ENCODE measurements at places on chromosomes 2 and 18.
A peak's percentile ranks its signal among the peaks of the same experiment; 100 is the strongest.

GRCh38 chr2:236162031-236162845 lies 5.9 kb downstream of the GBX2 start:
- DNase-seq, result no peak

- DNase-seq, result no peak
These were observed 11.9 kb downstream of the LBH start for GRCh38 chr2:30243231-30243630.

DNA sequence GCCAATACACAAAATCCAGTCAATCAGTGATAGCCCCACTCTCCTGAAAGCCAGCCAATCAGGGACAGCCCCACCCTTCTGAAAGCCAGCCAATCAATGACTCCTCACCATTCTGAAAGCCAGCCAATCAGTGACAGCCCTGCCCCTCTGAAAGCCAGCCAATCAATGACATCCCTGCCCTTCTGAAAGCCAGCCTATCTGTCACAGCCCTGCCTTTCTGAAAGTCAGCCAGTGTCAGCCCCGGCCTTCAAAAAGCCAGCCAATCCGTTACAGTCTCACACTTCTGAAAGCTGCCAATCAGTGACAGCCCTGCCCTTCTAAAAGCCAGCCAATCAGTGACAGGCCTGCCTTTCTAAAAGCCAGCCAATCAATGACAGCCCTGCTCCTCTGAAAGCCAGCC lies 95.9 kb upstream of the HDAC4 start:
- peak; percentile 28 for DNase-seq

DNA sequence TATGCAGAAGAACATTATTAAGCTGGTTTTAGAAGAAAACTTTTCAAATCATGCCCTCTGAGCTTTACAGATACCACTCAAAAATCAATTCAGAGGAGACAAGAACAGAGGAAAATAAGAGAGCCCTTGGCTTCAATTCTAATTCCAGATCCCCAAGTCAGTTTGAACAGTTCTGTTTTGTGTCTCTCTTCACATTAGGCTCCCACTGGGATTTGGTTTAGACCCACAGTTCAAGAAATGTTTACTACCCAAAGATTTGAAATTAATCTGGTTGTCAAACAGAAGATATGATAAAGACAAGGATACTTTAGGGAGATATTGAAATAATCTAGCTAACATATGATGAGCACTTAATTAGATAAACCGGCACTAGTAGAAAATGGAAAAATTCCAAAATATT lies 329.5 kb downstream of the RAD51AP2 start:
- DNase-seq, result no peak

GRCh38 chr2:212957624-212958023 lies 193.8 kb downstream of the IKZF2 start:
- no peak for DNase-seq

GRCh38 chr2:172083628-172084394 lies 1.5 kb upstream of the DLX1 start:
- peak; percentile 60 for DNase-seq

DNA sequence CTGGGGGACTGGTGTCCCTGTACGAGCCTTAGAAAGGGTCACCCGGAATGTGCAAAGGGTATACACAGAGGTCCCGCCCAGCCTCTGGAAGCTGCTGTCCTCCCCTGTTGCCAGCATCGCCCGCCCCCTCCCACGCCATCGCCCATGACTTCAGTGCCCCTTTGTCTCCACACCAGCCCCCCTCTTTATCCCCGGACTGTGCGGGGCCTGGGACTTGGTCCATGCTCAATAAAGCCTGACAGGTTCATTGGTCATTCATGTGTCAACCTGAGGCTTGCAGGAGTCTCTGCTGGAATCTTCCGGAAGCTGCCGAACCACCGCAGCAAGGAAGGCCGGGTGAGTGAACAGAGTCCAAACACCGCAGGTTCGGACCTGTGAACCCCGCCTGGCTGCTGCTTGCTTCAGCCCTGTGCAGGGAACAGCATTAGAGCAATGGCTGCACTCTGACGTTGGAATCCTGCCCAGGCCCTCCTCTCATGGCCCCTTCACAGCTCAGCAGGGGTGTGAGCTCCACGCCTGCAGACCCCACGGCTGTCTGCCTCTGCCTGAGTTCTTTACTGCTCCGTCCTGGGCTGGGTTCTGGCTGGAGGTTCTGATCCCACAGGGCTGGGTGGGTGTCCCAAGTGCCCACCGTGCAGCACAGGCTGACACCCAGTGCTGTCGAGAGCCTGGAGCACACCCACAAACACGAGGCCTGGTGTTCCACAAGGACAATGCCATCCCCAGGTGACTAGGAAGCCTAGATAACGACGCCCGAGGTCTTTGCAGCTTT lies 96.5 kb downstream of the SEPTIN10 start:
- no peak for DNase-seq

- DNase-seq, result no peak
These were observed 731.9 kb upstream of the SALL3 start for GRCh38 chr18:78247615-78248289.

DNA sequence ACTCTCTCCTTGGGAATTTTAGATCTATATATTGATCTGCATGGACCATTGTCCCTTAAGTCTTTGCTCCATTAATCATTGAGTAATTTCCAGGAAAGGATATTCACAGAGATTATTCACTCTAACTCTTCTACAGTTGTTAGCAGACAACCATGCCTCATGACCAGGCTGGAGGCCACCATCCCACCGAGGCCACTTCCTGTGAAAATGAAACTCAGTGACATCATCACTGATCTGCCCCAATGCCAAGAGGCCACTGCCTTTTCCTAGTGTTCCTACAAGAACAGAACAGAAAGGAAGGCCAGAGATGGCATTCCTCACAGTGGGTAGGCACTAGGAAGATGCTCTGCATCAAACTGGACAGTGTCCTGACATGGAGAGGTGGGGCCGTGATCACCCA lies 161.3 kb downstream of the DTNA start:
- no peak for DNase-seq

DNA sequence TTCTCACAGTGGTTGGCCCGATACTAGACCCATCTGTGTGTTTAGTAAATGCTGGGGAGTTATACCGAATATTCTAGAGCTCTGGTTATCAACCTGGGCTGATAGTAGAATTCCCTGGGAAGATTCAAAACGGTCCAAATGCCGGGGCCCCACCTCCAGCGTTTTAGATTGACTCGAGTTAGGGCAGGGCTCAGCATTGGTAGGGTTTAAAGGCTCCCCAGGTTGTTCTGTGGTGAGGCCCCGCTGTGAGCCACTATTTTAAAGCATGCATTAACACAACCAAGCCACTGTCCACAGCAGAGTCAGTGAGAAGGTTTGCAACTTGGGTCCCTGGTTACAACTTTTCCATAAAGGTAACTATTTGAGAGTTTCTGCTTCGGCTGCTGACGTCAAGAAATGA lies 73.6 kb downstream of the DYSF start:
- no peak for DNase-seq

Data from Right ventricle myocardium inferior (tissue), 1 donor.